ENCODE measurements at places on chromosomes 6 and 20. TPM values are rescaled to one million over a fixed set of nuclear protein-coding genes. Genes with fewer than 3 reads are reported as not detected.

- no peak overlapping the region for H3K27ac ChIP-seq
- no peaks in the 10 kb centered on the region for H3K4me1 ChIP-seq
- DNase-seq = no peak
- H3K36me3 ChIP-seq = no peaks in the 10 kb centered on the region
These were observed 68.4 kb upstream of the PHACTR1 start for GRCh38 chr6:12648171-12648570.

Gene C2
- 9.7 TPM for total RNA-seq

Gene LPA
- not detected for total RNA-seq

Gene SLC22A3
- 1.0 TPM for total RNA-seq

Measured in left ventricle myocardium inferior (tissue), 1 donor.